Activated T-cell treated with anti-CD3 and anti-CD28 coated beads, Interleukin-2, amount 50 U/mL, for 72 hours (primary cell): ENCODE measurements at places on chromosomes 7 and 10. TPM values are rescaled to one million over a fixed set of nuclear protein-coding genes. Genes with fewer than 3 reads are reported as not detected.

GRCh38 chr10:114767986-114768821 lies 53.4 kb upstream of the FHIP2A start:
- H3K4me3 ChIP-seq = peak overlapping the region; percentile 54
- no peak overlapping the region for H3K27ac ChIP-seq
- no peaks in the 10 kb centered on the region for H3K36me3 ChIP-seq
- H3K4me1 ChIP-seq = peaks cover 7% of the 10 kb centered on the region
- DNase-seq = peak; percentile 1

Gene MBLAC1
- 3.4 TPM for total RNA-seq

Gene NACAD
- 0.76 TPM for total RNA-seq

GRCh38 chr7:33645104-33645503 lies 260.2 kb upstream of the BMPER start:
- DNase-seq = no peak
- H3K27ac ChIP-seq = no peak overlapping the region
- H3K36me3 ChIP-seq = no peaks in the 10 kb centered on the region
- no peaks in the 10 kb centered on the region for H3K27me3 ChIP-seq
- no peaks in the 10 kb centered on the region for H3K4me1 ChIP-seq
- H3K4me3 ChIP-seq = no peak overlapping the region

DNA sequence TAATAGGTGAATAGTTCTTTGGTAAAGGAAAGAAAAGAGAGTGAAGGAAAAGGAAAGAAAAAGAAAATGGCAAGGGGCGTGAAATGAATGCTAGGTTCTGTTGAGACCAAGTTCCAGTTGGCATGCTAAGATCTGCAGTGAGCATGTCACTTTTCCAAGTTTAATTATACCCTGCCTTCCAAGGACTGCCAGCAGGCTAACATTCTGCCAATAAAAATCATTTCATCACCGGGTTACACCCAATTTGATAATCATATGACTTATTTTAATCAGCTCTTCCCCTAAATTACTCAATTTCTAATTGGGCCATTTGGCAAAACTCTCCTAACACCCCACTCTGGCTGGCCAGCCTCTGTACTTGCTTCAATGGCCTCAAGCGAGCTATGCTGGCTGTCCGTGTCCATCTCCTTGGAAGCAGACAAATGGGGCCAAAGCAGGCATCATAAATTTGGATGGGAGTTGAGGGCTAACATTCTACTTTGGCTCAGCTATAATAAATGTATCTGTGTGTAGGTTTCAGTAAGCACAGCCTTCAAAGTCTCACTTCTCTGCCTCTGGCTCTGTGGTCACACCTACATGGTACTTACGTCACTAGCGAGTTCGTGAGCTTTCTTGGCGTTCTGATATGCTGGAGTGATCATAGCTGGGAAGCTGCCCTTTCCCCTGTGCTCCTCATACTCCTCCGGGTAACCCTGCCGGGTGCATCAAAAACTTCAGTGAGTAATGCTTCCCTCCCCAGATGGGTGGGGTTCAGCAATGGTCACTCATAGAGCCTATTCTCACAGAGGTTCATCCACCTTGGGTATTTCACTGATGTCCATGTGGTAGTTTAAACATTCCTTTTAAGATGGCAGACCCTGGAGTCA lies 17.3 kb downstream of the NRAP start:
- DNase-seq = no peak
- no peaks in the 10 kb centered on the region for H3K36me3 ChIP-seq
- no peak overlapping the region for H3K27ac ChIP-seq
- peaks cover 58% of the 10 kb centered on the region for H3K27me3 ChIP-seq
- H3K4me3 ChIP-seq = no peak overlapping the region

GRCh38 chr7:70035955-70036354 lies 437.7 kb downstream of the AUTS2 start:
- no peak for DNase-seq
- no peak overlapping the region for H3K4me3 ChIP-seq

Gene LFNG
- 23.0 TPM for total RNA-seq

DNA sequence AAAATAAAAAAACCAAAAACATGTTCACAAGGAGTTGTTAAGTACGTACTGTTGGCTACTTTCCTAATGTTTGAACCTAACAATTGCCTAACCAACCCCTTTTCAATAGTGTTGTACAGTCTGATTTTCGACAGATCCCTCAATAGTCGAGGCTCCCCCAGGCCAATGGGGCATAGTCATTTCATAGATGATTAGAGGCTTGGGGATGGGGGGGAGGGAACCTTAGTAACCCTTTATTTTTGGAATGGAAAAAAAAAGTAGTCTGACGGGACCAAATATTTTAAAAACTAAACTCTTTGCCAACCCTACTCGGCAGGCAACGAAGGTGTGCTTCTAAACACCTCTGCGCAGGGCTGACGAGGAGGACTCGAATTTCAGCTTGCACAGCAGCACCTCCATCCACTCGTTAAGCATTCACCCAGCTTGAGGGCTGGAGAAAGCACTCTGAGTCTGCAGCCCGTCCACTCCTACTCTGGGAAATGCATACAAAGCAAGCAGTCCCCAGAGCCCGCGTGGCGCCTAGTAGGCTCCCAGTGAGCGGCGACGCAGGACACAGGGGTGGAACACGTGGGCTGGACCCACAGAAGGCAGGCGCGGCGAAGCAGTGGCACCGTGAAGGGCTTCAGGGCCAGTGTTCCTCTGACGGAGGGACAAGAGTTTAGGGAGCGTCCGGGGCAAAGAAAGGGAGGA lies 899 bp downstream of the PUS7 start:
- no peak overlapping the region for H3K27ac ChIP-seq
- H3K4me3 ChIP-seq = peak overlapping the region; percentile 82
- peaks cover 4% of the 10 kb centered on the region for H3K36me3 ChIP-seq
- peak; percentile 63 for DNase-seq

DNA sequence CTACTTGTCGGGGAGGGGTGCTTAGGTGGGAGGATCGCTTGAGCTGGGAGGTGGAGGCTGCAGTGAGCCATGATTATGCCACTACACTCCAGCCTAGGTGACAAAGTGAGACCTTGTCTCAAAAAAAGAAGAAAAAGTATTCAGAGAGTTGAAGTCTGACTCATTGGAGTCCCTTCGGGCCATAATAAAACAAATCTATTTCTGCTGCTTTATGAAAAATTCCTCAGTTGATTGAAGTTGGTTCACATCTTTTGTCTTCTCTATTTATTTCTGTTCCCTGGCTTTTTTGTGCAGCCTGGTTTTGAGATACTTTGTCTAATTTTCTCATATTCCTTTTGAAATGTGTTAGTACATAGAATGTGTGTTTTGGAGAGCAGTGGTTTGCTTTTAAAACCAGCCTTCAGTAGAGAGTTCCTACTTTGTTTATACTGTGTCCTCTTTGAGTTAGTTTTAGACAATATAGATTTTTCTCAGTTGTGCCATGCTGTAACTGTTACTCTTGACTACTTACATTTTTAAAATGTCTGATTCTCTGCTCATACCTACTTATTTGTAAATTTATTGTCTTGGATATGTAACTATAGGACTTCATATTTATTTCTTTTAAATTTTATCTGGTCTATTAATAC lies 36.7 kb downstream of the LUC7L2 start:
- H3K4me1 ChIP-seq = peaks cover 37% of the 10 kb centered on the region
- H3K27ac ChIP-seq = no peak overlapping the region
- no peak overlapping the region for H3K4me3 ChIP-seq

DNA sequence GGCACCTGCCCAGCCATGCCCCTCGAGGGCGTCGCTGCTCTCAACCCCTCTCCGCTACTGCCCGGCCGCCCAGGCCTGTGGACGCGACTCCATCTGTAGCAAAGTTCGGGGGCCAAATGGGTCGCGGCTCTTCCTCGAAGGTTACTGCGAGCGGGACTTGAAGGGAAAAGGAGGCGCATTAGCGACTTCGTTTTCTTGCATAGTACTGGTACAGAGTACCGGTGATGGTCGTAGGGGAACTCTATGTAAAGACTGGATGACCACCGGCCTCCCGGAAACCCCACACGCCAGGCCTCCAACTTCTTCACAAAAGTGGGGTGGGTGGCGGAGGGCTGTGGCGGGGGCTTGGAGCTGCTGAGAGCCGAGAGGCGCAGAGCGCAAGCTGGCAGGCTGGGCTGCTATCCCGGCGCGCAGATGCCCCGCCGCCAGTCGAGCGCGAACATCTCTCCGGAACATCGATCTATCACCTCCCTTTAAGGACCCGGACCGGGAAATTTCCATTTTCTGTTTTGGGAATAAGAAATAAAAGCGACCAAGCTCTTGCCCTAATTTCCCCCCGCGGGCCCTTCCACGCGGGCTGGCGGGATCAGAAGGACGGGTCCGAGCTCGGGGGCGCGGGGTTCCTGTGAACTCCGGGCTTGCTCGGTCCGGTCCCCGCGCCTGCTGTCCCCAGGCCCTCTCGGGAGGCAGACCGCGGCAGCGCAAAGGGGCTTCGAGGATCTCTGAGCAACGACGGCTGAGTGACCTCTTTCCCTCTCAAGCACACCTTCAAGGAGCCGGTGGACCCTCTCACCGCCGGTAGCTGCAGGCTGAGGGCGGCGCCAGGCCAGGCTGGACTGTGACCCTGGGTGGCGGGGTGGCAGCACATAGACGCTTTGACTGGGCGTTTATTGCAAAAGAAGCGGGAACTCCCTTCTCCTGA lies 12.2 kb upstream of the FEZF1 start:
- H3K27ac ChIP-seq = no peak overlapping the region
- no peak for DNase-seq
- H3K4me3 ChIP-seq = no peak overlapping the region
- no peaks in the 10 kb centered on the region for H3K4me1 ChIP-seq

DNA sequence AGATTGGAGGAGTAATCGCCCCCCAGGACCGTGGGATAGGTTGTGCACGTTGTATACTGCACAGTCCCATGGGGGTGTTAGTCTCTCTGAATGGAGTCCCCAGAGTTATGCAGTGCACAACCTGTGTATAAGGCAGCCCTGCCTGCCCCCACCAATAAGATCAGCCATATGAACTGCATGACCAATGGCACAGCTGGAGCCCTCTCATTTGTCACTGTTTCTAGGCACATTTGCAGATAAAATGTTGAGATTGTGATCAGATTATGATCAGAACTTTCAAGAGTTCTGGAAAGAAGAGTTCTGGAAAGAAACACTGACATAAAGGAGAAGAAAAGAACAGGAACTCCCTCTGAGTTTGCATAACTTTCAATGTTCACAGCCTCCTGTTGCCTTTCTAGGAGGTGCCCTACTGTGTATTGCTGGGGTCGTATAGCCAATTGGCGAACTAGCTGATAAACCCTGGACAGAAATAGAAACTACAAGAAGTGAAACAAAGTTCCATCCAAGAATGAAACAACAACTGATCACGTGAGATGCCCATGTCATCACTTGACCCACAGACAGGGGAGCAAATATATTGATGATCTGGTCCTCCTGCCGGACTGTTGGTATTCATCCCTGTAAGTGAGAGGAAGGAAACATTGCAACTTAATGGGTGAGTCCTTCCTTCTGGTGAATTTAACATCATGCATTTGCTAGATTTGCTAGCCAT lies 49.6 kb upstream of the TOMM7 start:
- H3K27me3 ChIP-seq = no peaks in the 10 kb centered on the region
- no peaks in the 10 kb centered on the region for H3K36me3 ChIP-seq
- peaks cover 2% of the 10 kb centered on the region for H3K4me1 ChIP-seq

Gene KLLN
- total RNA-seq = 0.46 TPM

Gene TEX47
- not detected for total RNA-seq

DNA sequence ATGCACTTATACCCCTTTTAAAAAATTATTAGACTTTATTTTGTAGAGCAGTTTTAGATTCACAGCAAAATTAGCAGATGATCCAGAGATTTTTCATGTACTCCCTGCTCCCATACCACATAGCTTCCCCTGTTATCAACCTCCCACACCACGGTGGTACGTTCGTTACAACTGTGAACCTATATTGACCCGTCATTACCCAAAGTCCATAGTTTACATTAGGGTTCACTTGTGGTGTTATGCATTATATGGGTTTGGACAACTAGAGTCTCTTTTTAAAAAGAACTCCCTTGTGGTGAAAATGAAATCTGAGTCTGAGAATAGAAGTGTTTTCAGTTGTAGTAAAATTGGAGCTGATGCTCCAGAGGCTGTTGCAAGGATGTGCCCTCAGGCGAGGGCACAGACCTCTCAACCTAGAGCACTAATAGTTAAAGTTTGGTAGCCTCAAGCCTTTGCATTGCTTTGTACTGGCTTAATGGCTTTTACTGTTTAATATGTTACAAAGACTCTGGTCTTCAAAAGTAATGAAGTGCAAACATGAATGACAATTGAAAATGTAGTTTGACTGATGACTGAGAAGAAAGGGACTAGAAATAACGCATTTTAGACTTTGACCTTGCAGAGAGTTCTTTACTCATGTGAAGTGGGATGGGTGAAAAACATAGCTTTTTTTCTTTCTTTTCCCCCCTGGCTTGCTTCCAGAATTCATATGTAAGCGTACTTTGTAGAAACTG lies 30.6 kb upstream of the CSTF2T start:
- no peaks in the 10 kb centered on the region for H3K4me1 ChIP-seq
- H3K36me3 ChIP-seq = no peaks in the 10 kb centered on the region
- no peaks in the 10 kb centered on the region for H3K27me3 ChIP-seq
- H3K4me3 ChIP-seq = no peak overlapping the region
- no peak overlapping the region for H3K27ac ChIP-seq
- no peak for DNase-seq

DNA sequence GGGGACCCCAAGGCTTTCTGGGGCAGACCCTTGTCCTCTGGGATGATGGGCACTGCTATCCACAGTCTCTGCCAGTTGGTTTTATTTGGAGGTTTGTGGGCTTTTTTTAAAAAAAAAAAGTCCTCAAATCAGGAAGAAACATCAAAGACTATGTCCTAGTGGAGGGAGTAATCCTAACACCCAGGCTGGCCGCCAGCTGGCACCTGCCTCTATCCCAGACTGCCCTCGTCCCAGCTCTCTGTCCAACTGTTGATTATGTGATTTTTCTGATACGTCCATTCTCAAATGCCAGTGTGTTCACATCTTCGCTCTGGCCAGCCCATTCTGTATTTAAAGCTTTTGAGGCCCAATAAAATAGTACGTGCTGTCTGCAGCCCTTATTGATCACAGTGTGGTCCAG lies 61.0 kb upstream of the LRRC4 start:
- no peaks in the 10 kb centered on the region for H3K27me3 ChIP-seq
- no peaks in the 10 kb centered on the region for H3K4me1 ChIP-seq
- no peak for DNase-seq
- H3K27ac ChIP-seq = no peak overlapping the region

- H3K27ac ChIP-seq = no peak overlapping the region
- no peak overlapping the region for H3K4me3 ChIP-seq
- peaks cover 2% of the 10 kb centered on the region for H3K27me3 ChIP-seq
- DNase-seq = no peak
- peaks cover 9% of the 10 kb centered on the region for H3K4me1 ChIP-seq
Measured at GRCh38 chr7:122133477-122133876, 10.6 kb downstream of the AASS start.

DNA sequence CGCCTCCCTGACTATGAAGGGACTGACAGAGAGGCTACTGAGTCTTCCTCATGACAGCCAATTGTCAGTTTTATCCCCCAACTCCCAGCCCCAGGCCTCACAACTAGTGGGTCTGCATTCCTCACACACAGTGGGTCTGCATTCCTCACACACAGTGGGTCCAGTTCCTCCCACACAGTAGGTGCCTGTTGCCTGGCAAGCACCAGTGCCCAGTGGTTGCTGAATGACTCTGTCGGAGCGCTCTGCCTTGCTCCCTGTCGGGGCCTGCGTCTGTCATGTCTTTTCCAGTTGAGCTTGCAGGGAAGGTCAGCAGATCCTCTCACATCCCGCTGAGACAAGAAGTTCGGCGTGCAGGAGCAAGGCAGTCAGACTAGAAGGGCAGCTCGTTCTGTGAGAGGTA lies 590.0 kb upstream of the MKI67 start:
- no peaks in the 10 kb centered on the region for H3K4me1 ChIP-seq
- DNase-seq = no peak
- H3K36me3 ChIP-seq = no peaks in the 10 kb centered on the region
- H3K4me3 ChIP-seq = no peak overlapping the region
- peaks cover 5% of the 10 kb centered on the region for H3K27me3 ChIP-seq

GRCh38 chr7:87702326-87702725 lies 74.1 kb downstream of the RUNDC3B start:
- DNase-seq = no peak
- no peak overlapping the region for H3K4me3 ChIP-seq
- no peak overlapping the region for H3K27ac ChIP-seq
- no peaks in the 10 kb centered on the region for H3K4me1 ChIP-seq
- no peaks in the 10 kb centered on the region for H3K36me3 ChIP-seq
